ENCODE measurements at places on chromosomes 4 and X.
A peak's percentile ranks its signal among the peaks of the same experiment; 100 is the strongest.

DNA sequence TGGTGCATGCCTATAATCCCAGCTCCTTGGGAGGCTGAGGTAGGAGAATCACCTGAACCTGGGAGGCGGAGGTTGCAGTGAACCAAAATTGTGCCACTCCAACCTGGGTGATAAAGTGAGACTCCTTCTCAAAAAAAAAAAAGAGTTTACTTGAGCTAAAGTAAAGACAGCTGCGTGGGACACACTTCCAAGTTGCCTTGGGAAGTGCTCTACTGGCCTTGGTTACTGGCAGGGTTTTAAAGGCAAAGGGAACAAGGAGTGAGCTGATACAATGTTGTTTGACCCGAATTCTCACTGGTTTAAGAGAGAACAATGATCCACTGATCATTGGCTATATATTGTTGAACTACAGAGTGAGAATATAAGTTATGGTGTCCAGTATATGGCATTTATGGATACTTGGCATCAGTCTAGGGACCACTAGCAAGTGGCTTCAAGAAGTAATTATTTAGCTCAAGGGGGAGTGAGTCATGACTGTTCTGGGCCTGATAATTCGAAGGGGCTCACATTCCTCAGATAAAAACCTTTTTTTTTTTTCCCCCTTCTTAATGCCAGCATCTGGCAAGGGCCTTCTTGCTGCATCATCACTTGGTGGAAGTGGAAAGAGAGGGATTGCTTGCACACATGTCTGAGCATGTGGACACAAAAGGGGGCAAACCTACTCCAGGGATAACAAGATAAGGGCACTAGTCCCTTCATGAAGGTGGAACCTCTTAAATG, 32.3 kb downstream of the GRK4 start:
- DNase-seq = no peak

DNA sequence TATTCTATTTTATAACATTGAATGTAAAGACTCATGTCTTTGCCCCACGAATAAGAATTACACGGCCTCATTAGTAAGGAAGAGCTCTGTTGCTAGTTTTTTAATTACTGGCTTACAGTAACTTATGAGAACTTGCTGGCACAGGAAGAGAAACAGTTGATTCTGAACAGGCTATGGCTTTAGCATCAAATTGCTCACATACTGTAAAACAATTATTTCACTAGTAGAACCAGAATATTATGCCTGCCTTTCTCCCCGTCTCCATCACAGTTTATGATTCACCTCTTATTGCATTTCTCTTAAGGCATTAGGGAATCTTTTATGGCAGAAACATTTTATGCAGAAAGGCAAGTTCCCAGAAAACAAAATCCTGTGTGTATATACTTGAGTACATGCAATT, 126.1 kb downstream of the SPRY1 start:
- DNase-seq = no peak

DNA sequence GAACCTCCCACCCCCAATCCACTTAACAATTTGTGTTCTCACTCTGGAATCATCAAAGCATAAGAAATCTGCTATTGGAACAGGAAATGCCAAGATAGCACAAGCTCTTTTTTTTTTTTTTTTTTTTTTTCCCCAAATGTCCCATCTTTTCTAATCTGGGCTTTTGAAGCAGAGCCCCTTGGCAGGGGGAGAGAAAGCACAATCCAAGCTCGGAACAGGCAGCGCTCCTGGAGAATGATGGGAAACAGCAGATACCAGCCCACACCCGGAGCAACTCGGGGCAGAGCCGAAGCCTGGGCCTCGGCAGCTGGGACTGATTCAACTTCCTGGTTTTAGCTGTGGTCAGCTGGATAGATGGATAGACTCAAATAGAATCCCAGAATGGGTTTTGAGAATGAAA, 235.1 kb downstream of the QDPR start:
- DNase-seq = no peak

DNA sequence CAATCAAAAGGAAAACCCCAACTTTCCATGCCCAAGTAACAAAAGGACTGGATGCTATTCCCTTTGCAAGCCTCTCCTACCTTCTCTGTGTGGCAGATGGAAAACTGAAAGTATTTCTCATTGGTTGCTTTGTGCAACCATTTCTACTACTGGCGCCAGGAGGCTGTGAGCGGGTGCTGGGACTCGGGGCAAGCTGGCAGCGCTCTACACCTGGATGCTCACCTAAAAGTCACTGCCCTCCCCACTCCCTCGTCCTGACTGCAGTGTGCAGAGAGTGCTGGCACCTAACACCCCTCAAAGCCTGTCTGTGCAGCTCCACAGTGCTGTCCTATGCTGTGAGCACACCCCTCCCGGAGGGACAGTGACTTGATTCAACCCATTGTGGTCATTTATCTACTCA, 54.2 kb upstream of the STS start:
- DNase-seq = no peak

GRCh38 chr4:124212815-124213630, 499.5 kb downstream of the ANKRD50 start:
- no peak for DNase-seq

GRCh38 chr4:2535376-2536192, 863 bp upstream of the FAM193A start:
- DNase-seq = peak; percentile 9

DNA sequence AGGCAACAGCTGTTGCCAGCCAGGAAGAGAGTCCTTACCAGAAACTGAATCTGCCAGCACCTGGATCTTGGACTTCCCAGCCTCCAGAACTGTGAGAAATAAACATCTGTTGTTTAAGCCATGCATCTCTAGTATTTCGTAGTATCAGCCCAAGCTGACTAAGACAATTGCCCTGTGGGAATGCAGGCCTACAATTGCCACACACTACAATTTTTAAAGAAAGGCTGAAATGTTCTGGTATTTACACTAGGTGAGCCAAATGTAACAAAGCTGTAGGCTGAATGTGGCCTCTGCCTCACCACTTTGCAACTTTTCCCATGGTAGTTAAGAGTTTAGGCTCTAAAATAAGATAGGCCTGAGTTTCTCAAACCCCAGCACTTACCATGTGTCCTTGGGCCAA, 59.1 kb downstream of the SPATA18 start:
- no peak for DNase-seq

DNA sequence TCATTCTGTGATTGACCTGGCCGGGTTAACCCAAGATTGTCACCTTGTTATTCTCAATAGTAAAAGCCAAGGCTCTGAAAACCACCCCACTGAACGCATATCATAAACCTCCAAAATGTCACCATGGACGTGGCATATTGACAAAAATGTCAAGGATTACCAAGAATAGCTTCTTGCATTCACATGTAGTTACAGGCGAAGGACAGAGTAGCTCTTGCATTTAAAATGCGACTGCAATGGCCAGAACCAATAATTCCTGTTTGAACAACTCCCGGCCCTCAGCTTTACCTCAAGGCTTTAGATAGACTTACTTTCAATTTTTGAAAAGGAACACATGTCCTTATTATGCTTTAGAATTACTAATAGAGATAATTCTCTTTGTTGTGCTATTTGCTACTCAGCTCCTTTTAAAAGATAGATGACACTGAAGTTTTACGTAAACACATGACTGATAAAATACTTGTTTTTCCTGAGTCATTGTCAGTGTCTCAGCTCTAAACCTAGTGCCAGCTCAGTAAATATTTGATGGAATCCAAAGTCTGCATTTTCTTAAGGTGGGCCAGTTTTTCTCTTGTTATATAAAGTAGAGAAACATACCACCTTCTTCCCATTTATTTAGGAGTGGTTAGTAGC, 66.3 kb downstream of the CLDN34 start:
- DNase-seq = no peak

Measured in GM04504 (cell line).